Osteoblast (primary cell): ENCODE measurements at places on chromosomes 1 and 21. TPM values are rescaled to one million over a fixed set of nuclear protein-coding genes. Genes with fewer than 3 reads are reported as not detected.

Gene NTMT2
- total RNA-seq, result not detected in 2 replicates

Gene CHI3L1
- 273 and 932 TPM in 2 replicates for total RNA-seq

Gene KRTAP13-2
- not detected in 2 replicates for total RNA-seq

Gene PCAT6
- total RNA-seq, result 0.29 and 0.72 TPM in 2 replicates

Gene FALEC
- 0.36 TPM in 1 of 2 replicates, not detected in the other for total RNA-seq
